ENCODE measurements at places on chromosomes 6 and 20.

DNA sequence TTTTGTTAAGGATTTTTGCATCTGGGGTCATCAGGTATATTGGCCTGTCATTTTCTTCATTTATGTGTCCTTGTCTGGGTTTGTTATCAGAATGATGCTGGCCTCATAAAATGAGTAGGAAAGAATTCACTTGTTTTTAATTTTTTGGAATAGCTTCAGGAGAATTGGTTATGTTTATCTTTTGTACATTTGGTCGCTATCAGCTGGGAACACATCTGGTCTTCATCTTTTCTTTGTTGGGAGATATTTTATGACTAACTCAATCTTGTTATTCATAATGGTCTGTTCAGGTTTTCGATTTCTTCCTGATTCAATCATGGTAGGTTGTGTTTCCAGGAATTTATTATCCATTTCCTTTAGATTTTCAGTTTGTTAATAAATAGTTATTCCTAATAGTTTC, 207.5 kb upstream of the ASCC3 start:
- no peak for DNase-seq

DNA sequence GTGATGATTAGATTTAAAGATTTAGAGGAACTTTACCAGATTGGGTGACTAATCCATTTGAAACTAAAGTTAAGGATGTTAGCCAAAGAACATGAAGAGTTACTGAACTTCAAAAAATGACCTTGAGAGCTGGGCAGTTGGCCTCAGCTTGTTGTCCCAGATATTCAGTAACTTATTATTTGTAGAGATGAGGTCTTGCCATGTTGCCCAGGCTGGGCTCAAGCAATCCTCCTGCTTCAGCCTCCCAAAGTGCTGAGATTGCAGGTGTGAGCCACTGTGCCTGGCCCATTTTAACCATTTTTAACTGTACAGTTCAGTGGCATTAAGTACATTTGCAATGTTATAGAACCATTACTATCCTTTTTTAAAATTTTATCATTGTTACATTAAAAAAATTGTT, 161.5 kb downstream of the SLC16A10 start:
- DNase-seq, result no peak

- DNase-seq, result no peak
These were observed 225.5 kb downstream of the EYA4 start for GRCh38 chr6:133466680-133467079.

GRCh38 chr6:155351273-155352129, 37.2 kb upstream of the TFB1M start:
- no peak for DNase-seq

- no peak for DNase-seq
These were observed 31.9 kb upstream of the TAB2 start for GRCh38 chr6:149285626-149286025.

DNA sequence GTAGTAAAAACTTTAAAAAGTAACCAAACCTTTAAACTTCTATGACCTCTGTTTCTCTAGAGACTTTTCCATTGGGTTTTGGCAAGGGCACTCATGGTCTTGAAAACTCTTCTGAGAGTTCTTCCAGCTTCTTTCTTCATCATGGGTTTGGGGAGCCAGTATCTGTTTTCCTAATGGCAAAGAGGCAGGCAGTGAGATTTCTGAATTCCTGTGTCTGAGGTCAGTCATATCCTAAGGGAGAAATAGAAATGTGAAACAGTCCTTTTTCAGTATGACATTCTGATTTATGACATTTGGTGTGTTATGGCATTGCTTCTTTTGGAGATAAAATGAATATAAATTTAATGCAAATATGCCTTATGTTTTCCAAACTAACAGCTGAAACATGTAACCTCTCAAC, 518.5 kb upstream of the MARCKS start:
- no peak for DNase-seq

- DNase-seq, result no peak
These were observed 17.7 kb upstream of the PDE7B start for GRCh38 chr6:135833771-135834170.

DNA sequence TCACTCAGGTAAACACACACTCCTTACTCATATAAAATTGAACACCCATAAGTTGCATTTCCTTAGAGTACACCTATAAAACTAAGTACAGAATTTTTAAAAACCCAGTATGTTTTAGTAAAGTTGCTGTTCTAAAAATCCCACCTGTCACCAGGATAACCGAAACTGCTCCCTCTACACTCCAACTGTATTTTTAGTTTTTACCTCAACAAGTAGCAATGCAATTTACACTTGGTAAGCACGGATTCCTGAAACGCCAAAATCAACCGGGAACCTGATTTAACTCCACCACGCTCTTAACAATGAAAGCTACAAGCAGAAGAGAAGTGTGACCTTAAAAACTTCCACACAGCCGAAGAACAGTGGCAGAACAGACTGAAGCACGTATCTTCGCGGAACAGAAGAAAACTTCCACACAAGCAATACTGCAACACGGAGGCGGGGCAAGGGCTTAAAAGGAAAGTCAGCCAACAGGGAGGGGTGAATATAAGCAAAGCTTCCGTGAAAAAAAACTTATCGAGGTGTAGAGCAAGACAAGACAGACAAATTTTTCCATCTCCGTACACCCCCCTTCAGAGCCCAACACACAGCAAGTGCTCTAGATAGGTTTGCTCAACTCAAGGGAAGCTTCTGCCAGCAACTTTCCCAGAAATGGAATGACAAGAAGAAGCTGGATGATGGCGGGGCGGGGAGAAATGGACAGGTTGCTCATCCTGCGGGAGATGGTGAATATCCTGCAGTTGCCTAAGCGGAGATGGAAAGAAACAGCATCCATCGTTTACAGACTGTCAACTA, 1.4 kb downstream of the STAU1 start:
- DNase-seq, result peak; percentile 73

DNA sequence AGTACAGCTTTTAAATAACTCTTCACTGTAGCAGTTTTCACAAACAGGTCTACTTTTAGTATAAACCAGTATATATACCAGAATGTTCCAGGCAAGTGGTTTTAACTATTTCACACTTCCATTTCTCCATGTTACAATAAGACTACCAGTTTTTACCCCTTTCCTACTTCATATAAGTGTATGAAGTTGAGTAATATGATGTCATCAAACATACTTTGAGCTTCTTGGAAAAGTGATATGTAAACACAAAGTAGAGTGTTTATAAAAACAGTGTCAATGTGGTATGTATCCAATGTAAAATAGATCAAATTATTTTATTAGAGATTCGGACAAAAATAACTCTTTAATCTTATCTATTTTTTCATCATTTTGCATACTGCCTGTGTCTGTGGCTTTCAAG, 2.5 kb upstream of the PAQR8 start:
- DNase-seq, result no peak

GRCh38 chr6:85372188-85372914, 77.5 kb upstream of the NT5E start:
- DNase-seq, result no peak

DNA sequence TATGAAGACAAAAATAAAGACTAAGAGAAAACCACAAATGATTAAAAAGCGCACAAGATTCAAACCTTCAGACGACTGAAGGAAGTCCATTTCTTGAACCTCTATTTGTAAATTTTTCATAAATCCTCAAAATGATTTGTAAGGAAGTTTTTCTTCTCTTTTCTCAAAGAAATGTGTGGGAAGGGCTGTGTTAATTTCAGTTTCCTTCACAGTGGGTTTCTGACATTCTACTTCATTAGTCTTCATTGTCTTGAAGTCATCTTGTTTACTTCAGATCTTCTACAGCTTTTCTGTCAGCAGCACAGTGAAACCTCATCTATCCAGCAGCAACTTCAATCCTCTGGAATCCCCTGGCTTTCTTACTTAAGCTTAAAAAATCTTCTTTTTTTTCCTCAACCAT, 87.6 kb upstream of the MYLIP start:
- no peak for DNase-seq

DNA sequence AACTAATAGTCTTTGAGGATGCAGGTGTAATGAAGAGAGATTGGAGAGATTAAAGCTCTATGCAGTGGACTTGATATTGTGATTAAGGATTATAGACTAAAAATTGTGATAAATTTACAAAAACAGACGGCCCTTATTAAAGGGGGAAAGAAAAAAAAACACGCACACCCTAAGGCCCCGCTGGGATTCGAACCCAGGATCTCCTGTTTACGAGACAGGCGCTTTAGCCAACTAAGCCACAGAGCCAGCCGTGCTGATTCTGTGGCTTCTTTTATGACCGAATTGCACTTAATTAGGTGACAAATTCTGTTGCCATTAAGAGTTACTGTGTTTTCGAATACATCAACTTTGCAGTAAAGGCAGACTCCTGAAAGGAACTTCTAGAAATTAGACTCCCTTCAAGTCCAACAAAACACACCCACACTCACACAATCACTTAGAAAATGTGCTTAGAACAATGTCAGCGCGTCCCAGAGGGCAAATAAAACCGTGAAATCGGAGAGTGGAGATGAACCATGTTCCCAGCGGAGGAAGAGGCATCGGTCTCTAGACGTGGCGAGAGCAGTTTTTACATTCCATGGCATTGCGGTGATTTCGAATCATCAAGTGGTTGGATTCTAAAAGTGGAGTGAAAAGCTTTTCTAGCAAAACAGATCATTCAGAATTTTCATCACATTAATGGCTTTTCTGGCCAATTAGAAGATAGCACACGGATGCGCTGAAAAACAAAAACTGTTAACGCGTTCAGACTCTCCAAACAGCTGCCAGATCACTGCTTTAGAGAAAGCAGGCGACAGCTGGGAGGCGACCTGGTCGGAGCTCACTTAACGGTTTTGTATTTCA, 122.6 kb downstream of the GPX5 start:
- DNase-seq, result peak; percentile 58

- no peak for DNase-seq
These were observed 883 bp upstream of the CCDC28A start for GRCh38 chr6:138772596-138773176.

- no peak for DNase-seq
These were observed 91.9 kb upstream of the SUPT3H start for GRCh38 chr6:45469663-45470062.

DNA sequence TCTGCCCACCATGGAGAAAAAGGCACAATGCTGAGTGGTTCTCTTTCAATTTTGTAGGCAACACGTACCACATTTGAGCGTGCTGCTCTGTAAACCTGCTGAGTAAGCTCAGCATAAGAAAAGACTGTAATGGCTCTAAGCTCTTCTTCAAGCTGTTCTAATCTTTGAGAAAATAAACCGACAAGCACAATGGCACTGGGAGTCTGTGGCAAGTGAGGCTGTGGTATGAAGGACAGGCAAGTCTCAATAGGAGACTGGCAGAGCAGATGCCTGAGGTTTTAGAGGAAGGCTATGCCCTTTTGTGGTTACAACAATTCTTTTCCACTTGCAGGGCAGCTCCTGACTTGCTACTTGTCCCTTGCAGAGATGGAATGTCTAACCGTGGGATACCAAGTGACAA, 136.7 kb upstream of the EXOC2 start:
- no peak for DNase-seq

- DNase-seq, result no peak
These were observed 15.9 kb upstream of the SNAI1 start for GRCh38 chr20:49966861-49967260.

- no peak for DNase-seq
These were observed 27.2 kb upstream of the ENPP1 start for GRCh38 chr6:131780600-131780999.

- DNase-seq, result no peak
These were observed 182.5 kb downstream of the EDN1 start for GRCh38 chr6:12472601-12473038.

- no peak for DNase-seq
These were observed 108.7 kb downstream of the ERMARD start for GRCh38 chr6:169859978-169860703.

DNA sequence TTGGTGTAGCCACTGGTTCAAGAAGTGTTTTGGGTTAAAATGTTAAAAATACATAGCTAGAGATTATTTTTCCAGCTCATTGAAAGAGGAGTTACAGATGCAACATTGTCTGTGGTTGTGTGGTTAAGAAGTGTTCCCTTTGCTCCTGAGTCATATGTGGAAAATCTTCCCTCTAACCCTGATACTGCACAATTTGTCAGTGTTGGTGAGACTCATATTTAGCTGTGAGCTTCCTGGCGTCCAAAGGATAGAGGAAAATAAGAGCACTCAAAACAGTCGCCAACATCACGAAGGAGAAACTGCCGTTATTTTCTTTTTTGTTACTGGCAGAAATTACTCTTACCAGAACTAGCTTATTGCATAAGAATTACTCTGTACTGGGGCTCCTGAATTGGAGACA, 250.4 kb downstream of the CDH4 start:
- DNase-seq, result no peak

GRCh38 chr6:163019926-163020325, 292.2 kb downstream of the PACRG start:
- no peak for DNase-seq

DNA sequence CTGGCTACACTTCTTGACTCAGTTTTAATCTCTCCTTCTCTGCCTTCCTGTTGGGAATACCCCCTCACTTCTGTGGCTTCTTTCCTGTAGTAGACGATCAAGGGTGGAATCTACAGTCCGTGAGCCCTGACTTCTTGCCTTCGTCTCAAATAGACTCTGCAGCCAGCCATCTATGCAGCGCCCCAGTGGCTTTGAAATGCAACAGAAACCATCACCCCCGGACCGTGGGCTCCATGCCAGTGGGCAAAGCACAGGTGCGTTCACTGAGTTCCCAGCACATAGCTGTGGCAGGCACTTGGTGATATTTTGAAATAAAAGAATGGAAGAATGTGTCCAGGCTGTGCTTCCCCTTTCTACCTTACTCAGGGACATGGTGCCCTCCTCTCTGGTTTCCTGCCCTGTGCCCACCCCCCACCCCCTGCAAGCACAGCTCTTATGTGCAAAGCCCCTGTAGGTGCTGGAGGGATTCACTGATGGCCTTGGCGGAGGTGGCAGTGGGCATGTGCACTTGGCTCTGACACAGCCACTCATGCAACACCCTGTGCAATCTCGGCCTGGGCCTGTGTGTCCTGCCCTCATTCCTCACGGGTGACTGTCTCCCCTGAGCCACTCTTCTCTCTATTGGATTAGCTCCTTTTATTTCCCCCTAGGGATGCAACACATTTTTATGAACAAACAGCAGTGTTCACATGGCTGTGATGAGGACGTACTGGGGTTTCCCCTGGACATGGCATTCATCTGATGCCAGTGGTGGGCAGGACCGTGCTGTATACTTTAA, 5.5 kb upstream of the CDSN start:
- DNase-seq, result no peak

GRCh38 chr20:51666126-51666525, 102.1 kb downstream of the ATP9A start:
- no peak for DNase-seq

- no peak for DNase-seq
These were observed 123.7 kb downstream of the MRPL14 start for GRCh38 chr6:44003345-44004061.

DNA sequence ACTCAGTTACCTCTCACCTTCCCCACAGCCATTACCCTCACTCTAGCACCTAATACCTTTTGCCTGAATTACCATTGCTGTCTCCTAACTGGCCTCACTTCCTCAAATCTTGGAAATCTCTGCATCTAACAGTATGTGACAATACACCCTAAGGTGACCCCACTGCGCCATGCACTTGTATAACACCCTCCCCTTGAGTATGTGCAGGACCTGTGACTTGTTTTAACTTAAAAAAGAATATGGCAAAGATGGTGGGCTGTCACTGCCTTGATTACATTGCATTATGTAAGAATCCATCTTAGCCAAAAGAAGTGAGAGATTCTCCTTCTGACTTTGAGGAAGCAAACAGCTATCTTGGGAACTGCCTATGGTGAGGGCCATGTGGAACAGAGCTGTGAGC, 29.9 kb upstream of the PKHD1 start:
- no peak for DNase-seq

GRCh38 chr6:15672291-15672690, 9.5 kb upstream of the DTNBP1 start:
- peak; percentile 81 for DNase-seq

Data from suppressor macrophage (primary cell).